ENCODE measurements at places on chromosomes 13 and 19. TPM values are rescaled to one million over a fixed set of nuclear protein-coding genes. Genes with fewer than 3 reads are reported as not detected.

DNA sequence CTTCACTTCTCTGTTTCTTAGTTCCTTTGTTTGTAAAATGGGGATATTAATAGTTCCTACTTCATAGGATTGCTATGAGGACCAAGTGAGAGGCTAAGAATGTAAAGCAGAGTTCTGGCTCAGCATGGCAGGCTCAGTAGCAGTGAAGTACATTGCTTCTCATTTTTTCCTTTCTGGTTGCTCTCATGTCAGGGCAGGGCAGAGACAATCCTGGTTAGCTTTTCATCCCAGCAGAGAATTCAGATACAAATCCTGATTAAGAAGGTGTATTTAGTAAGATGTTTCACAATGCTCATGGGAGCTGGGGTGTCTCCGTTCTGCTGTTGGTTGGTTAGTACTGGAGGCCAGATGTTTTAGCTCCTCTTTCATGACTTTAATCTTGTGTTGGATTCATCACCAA, 42.9 kb downstream of the WASF3 start:
- no peak for DNase-seq

- DNase-seq, result no peak
These were observed 105.9 kb downstream of the AKAP11 start for GRCh38 chr13:42377640-42378382.

DNA sequence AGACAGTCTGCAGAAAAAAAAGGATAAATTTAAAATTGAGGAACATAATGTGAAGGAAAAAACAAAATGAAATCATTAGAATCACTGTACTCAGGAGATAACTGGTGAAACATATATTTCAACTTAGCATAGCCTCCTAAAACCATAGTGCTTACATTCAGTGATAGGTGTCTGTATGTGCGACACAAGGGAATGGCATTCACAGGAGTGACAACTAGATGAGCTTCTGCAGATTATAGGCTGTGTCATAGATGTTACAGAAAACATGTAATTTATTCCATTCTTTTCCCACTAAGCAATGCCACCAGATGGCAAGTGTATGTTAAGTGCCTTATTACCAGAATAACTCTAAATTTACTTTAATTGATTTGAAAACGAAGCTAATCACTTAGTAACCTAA, 960.0 kb upstream of the PCDH20 start:
- no peak for DNase-seq

GRCh38 chr13:20414546-20415305, 110.9 kb downstream of the CRYL1 start:
- no peak for DNase-seq

DNA sequence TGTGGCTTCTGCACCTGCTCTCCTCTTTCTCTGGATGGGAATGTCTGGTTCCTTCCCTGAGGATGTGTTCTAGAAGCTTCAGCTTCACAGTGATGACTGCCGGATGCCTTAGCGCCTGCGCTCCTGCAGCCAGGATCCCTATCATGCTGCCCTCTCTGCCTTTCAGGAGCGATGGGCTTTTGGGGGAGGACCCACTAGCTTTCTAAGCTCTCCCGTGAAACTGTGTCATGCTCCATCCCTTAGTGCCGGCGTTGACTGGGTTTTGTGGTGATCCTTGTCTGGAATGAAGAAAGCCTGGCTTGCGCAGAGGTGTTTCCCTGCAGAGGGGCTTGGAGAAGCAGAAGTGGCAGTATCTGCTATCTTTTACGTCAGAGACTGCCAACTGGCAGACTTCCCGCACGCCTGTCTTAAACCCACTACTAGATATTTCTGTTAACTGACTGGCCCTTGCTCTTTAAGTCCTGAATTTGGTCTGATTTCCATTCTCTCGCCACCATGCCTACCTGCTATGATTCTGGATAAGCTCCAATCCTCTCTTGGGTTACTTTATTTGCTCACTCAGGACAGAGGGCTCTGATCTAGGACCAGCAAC, 3.8 kb upstream of the KMT2B start:
- DNase-seq, result no peak

DNA sequence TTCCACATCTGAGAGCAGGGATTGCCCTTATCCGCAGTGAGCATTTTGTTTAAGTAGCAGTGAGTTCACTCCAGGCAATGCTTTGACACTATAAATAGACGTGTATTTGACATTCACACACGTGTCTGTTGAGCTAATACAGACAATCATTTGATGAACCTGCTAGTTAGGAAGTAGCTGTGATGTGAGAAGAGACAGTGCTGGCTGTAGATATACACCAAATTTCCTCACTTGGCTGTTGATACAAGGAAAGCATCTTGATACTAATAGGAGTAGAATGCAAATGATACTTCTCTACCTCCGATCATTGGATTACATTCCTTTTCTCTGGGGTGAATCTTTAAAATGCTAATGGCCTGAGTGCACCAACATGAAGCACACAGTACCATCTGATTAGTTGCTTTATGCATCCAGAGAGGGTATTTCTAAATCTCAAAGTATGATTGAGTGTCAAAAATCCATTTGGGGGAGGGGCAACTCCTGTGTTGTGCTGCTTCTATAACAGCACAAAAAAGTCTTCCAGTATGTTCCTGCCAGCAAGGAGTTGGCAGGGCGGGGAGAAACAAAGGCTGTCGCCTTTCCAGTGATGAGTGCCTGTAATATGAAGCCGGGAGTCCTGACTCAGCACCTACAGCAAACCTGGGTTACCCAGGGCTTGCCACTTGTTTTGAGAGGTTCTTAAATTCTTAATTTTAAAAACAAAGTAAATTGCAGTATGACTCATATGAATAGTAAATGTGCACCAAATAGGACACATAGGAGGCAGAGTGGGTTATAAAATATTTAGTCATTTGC, 7.0 kb downstream of the CUL4A start:
- DNase-seq, result no peak

Gene NLRP5
- polyA plus RNA-seq, result 0.47 TPM

Gene LILRB5
- 8.7 TPM for polyA plus RNA-seq
